ENCODE measurements at places on chromosomes 16 and 17. TPM values are rescaled to one million over a fixed set of nuclear protein-coding genes. Genes with fewer than 3 reads are reported as not detected.

Gene CTRB2
- total RNA-seq = 3.0 TPM

- H3K27ac ChIP-seq = no peak overlapping the region
- H3K4me1 ChIP-seq = no peaks in the 10 kb centered on the region
- no peaks in the 10 kb centered on the region for H3K36me3 ChIP-seq
- no peak for DNase-seq
- peaks cover 40% of the 10 kb centered on the region for H3K27me3 ChIP-seq
These were observed 20.7 kb upstream of the CBX4 start for GRCh38 chr17:79859676-79860615.

GRCh38 chr17:13921841-13922776 lies 147.2 kb upstream of the COX10 start:
- H3K4me3 ChIP-seq = no peak overlapping the region
- no peaks in the 10 kb centered on the region for H3K36me3 ChIP-seq
- no peak for DNase-seq
- H3K27me3 ChIP-seq = no peaks in the 10 kb centered on the region
- H3K27ac ChIP-seq = no peak overlapping the region

- no peak for DNase-seq
- no peaks in the 10 kb centered on the region for H3K27me3 ChIP-seq
- H3K36me3 ChIP-seq = no peaks in the 10 kb centered on the region
- peaks cover under 1% of the 10 kb centered on the region for H3K4me1 ChIP-seq
- H3K4me3 ChIP-seq = no peak overlapping the region
- no peak overlapping the region for H3K27ac ChIP-seq
These were observed 6.0 kb upstream of the MAPT start for GRCh38 chr17:45888392-45888791.

DNA sequence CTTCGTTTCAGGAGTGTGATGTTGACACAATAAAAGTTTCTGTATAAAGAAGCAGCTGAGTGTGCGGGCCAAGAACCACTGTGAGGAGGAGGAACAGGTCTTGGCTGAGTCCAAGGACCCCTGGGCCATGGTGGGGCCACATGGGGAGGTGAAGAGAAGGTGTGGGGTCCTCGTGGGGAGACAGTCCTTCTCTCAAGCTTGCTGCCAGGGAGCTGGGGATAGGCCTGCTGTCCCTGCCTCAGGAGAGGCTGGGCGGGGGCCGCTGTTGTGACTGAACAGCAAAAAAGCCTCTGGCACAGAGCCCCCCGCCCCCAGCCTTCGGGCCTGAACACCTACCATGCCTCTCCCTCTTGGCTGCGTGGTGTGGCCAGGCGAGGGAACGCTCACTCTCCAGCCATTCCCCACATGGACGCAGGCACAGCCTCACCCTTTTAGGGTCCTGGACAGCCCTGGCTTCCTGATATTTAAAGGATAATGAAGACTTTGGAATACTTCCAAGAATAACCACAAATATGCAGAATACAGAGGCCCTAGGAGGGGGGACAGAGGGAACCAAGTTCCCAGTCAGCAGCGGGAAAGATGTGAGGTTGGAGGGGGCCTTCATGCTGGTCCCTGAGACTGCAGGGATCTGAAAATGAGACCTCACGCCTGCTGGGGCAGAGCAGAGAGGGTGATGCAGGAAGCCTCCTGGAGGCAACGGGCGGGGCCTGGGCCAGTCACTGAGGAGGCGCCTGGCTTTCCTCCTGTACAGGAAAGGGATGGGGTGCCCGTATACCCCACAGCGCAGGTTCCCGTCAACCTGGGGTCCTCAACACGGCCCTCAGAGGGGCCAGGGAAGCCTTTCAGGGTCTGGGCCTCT lies 100.0 kb upstream of the CREBBP start:
- no peak overlapping the region for H3K27ac ChIP-seq
- no peak for DNase-seq
- H3K4me1 ChIP-seq = no peaks in the 10 kb centered on the region

DNA sequence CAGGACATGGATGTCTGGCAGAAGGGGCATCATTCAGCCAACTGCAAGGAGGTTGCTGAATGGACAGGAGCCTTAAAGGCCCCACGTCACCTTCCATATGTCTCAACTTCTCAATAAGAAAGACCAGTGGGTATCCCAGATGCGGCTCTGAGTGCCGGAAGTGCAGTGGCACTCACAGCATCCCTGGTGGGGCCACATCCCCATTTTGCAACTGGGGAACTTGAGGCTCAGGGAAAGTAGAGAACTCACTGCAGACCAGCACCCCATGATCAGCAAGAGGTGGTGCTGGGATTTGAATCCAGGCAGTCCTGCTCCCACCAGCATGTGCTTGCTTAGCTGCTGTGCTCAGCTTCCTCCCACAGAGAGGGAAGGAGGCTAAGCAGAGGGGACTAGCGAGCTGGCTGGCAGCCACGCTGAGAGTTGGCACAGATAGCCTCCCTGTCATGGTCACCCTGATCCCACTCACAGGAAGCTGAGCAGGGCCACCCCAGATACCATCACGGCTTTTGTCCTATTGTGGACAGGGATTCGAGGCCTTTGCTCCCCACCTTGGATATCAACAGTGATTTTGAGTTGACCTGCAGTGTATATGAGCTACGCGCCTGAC lies 294.2 kb upstream of the FOXF1 start:
- H3K36me3 ChIP-seq = no peaks in the 10 kb centered on the region
- H3K27ac ChIP-seq = no peak overlapping the region
- no peak for DNase-seq
- H3K4me1 ChIP-seq = no peaks in the 10 kb centered on the region
- peaks cover 3% of the 10 kb centered on the region for H3K27me3 ChIP-seq

GRCh38 chr16:19601083-19601976 lies 45.8 kb downstream of the VPS35L start:
- DNase-seq = no peak
- no peaks in the 10 kb centered on the region for H3K27me3 ChIP-seq
- H3K27ac ChIP-seq = no peak overlapping the region
- peaks cover 16% of the 10 kb centered on the region for H3K36me3 ChIP-seq

DNA sequence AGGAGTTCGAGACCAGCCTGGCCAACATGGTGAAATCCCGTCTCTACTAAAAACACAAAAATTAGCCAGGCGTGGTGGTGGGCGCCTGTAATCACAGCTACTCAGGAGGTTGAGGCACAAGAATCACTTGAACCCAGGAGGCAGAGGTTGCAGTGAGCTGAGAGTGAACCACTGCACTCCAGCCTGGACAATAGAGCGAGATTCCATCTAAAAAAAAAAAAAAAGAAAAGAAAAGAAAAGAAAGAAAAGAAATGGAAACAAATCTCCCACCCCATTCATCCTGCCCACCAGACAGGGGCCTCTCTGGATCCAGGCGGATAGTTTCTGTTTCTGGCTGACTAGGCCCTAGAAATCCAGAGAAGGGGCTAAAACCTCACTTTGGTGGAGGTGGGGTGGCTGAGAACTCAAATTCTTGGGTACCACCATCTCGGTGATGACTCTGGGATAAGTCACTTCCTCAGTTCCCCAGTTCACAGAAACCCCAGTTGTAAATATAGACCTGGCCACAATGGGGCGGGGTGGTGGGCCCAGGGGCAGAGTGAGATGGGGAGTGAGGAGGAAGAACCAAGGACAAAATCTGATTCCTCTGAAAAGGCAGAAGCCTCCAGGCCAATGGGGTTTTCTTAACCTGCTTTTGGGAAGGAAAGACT lies 22.2 kb downstream of the SOCS1 start:
- H3K4me3 ChIP-seq = no peak overlapping the region
- no peak for DNase-seq
- H3K4me1 ChIP-seq = no peaks in the 10 kb centered on the region

DNA sequence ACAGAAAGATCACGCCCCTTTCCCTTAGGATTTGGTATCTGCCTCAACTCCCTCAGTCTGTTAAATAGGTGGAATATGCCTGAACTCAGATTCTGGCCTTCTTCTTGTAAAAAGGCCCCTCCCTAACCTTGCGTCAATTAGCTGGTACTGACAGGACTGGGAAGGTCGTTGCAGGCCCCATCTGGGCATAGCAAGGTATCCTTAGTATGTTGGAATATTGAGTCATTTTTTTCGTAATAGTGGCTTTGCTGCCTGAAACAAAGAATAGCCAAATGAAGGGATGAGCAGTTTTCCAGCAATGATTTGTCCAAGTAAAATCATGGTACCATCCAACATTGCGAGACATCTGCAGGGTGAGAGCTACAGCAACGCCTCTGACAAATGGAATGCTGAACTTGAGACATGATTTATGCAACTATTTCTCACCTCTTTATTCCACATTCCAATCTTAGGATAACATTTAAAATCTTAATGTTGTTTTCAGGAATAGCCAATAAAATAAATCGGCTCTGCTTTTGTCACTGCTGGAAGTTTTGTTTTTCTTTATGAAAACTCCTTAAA lies 39.3 kb upstream of the BRD7 start:
- no peaks in the 10 kb centered on the region for H3K36me3 ChIP-seq
- no peak for DNase-seq
- H3K27me3 ChIP-seq = no peaks in the 10 kb centered on the region
- no peak overlapping the region for H3K27ac ChIP-seq
- no peak overlapping the region for H3K4me3 ChIP-seq

GRCh38 chr17:11121341-11121985 lies 119.5 kb upstream of the SHISA6 start:
- H3K36me3 ChIP-seq = no peaks in the 10 kb centered on the region
- no peaks in the 10 kb centered on the region for H3K27me3 ChIP-seq
- H3K4me3 ChIP-seq = no peak overlapping the region
- no peaks in the 10 kb centered on the region for H3K4me1 ChIP-seq

DNA sequence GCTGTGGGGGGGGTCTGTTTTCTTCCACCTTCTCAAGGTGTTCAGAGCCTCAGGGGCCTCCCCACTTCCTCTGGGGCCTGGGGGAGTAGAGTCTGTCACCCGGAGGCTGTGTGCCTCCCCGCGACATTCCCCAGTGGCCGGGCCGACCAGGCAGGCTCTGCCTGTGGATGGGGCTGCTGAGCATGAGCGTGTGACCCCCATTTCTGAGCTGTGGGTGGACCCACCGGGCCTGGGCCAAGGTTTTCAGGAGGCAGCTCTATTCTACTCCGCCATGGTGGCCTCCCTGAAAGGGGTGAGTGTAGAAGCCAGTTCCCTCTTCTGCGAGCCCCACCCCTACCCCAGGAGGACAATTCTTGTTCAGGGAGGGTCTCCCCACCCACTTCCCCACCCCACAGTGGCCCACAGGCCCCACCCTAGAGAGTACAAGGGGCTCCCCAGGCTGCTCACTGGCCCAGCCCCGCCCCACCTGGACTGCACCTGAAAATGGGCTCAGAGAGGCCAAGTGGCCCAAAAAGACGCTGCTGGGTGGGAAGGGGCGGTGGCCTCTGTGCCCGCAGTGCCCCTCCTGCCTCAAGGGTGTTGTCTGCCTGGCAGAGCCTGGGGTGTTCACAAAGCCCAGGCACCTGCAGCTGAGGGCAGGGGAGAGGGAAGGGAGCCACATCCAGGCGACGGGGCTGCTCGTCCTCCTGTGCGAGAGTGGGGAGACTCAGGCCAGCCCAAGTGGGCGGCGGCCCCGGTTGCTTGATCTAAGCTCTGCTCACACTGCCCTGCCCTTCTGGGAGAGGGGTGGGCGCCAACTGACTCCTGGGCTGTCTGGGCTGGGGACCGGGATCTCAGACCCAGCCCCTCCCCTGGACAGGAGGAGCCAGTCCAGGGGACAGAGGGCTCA lies 1.3 kb downstream of the MSLN start:
- no peak overlapping the region for H3K27ac ChIP-seq
- no peaks in the 10 kb centered on the region for H3K4me1 ChIP-seq
- no peaks in the 10 kb centered on the region for H3K36me3 ChIP-seq

- H3K27me3 ChIP-seq = no peaks in the 10 kb centered on the region
- no peak overlapping the region for H3K4me3 ChIP-seq
- no peak overlapping the region for H3K27ac ChIP-seq
- H3K36me3 ChIP-seq = no peaks in the 10 kb centered on the region
- DNase-seq = no peak
These were observed 345.4 kb upstream of the EEF2KMT start for GRCh38 chr16:5442986-5443385.

DNA sequence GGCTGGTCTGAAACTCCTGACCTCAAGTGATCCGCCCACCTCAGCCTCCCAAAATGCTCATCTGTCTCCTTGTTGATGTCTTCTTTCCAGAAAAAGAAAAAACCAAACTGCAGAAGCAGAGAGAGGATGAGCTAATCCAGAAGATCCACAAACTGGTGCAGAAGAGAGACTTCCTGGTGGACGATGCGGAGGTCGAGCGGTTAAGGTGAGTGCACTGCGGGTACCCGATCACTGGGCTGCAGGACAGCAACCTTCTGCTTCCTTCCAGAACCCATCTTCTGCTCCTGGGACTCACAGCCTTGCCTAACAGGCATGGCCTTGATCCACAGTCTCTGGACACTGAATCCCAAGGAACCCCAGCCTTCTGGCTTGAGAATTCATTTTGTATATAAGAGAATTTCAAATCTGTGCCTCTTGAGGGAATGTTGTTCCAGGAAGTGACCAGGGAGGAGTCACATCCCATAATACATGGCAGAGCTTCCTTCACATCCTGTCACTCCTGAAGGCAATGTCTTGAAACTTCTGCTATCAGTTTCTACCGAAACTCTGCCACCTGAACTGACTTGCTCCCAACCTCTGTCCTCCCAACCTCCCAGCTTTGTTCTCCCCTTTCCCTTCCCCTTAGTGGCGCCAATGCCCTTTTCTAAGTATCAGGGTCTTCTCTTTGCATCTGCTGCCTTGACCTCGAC lies 61.7 kb downstream of the MARF1 start:
- H3K27me3 ChIP-seq = no peaks in the 10 kb centered on the region
- no peak overlapping the region for H3K4me3 ChIP-seq
- peaks cover 15% of the 10 kb centered on the region for H3K4me1 ChIP-seq
- H3K36me3 ChIP-seq = peaks cover 13% of the 10 kb centered on the region
- DNase-seq = no peak
- H3K27ac ChIP-seq = no peak overlapping the region

DNA sequence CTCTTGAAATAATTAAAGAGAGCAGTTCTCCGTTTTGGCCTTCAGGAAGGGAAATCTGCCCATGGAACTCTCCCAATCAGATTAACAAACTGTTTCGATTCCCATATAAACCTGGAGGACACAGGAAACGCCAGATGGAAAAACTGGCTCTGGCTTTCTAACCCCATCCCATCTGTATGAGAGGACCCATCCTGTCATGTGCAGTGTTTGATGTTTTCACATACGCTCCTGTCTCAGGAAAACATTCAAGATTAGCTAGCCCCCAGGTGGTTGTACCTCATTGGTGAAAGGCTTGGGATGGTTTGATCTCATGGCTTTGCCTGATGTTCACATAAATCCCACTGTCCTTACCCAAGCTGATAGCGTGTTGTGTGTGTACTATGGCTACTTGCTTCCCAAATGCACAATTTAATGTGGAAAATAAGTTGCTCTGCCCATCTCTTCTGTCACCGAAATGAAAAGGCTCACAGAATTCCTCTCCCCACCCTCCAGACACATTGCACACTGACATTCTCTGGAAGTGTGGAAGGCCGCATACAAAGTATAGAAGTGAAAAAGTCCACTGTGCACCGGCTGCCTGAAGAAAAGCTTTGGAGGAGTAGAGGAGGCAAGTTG lies 18.2 kb upstream of the ERN1 start:
- no peak for DNase-seq
- H3K27me3 ChIP-seq = no peaks in the 10 kb centered on the region
- H3K27ac ChIP-seq = peak overlapping the region; percentile 99
- H3K4me1 ChIP-seq = peaks cover 53% of the 10 kb centered on the region
- no peak overlapping the region for H3K4me3 ChIP-seq

DNA sequence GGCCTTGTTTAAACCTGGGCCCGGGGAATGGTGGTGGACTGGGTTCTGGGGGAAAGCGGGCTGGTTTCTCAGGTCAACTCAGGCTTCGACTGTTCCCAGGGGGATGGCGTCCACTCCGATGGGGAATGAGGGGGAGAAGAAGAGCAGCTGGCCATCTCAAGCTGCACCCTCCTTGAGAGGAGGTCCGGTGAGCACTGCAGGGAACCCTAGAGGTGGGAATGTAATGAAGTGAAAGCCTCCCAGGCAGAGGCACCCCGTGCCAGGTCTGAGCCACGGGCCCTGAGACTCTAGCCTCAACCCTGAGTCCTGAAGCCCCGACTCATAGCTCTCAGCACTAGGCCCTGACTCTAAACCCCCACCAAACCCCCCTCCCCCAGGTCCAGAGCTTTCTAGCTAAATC lies 1.2 kb upstream of the CDIPT start:
- H3K27me3 ChIP-seq = no peaks in the 10 kb centered on the region
- peaks cover 22% of the 10 kb centered on the region for H3K36me3 ChIP-seq
- H3K4me1 ChIP-seq = peaks cover 20% of the 10 kb centered on the region
- DNase-seq = no peak
